ENCODE measurements at places on chromosomes 4 and X. TPM values are rescaled to one million over a fixed set of nuclear protein-coding genes. Genes with fewer than 3 reads are reported as not detected.
A peak's percentile ranks its signal among the peaks of the same experiment; 100 is the strongest.

DNA sequence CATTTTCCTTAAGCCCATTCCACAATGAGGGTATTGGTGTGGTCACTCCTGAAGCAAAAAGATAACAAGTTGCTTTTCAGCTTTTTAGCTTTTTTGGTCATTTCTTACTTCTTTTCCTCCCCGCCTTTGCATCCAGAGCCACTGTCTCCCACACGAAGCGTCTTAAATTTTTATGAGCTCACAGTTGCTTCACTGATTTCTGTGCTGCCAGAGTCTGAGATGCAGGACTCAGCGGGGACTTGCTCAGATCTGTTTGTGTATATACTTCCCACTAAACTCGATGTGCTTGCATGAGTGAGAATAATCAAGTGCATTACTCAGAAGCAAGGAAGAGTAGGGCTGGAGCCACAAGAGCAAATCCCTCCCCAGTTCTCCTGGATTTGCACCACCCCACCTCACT, 80.2 kb upstream of the FHL1 start:
- DNase-seq: no peak

DNA sequence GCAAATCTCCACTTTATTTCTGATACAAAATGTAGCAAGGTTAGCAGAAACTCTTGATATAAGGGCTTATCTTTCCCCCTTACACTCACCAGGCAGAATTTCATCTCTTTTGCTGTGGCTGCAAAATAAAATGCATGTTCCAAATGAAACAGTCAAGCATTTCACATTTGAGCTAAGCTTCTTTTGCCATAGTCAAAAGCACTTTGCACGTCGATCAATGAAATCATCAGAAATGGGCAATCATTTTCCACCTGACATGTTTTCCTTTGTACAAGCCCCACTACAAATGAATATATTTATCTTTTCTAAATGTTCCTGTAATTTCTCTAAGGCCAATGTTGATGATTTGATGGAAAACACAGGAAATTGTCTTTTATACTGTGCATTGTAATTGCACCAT, 178.4 kb downstream of the ANKRD50 start:
- DNase-seq: no peak

DNA sequence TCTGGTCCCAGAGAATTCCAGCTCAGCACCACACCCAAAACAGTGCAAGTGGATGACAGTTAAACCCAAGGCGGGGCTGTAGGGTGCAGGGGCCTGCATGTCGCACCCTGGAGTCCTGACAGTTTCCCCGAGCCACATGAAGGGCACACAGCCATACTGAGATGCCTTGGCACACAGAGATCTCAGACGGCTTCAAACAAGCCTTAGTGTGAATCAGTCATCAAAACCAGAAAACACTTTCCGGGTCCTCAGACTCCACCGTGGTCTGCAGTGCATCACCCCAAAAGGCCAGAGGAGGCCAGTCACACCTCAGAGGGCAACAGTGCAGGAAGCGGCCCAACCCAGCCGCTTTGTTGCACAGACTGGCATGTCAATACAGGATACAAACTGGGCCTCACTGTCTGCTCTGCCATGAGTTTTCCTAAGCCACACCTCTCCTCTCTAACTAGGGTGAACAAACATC, 64.6 kb upstream of the ENPP6 start:
- no peak for DNase-seq

DNA sequence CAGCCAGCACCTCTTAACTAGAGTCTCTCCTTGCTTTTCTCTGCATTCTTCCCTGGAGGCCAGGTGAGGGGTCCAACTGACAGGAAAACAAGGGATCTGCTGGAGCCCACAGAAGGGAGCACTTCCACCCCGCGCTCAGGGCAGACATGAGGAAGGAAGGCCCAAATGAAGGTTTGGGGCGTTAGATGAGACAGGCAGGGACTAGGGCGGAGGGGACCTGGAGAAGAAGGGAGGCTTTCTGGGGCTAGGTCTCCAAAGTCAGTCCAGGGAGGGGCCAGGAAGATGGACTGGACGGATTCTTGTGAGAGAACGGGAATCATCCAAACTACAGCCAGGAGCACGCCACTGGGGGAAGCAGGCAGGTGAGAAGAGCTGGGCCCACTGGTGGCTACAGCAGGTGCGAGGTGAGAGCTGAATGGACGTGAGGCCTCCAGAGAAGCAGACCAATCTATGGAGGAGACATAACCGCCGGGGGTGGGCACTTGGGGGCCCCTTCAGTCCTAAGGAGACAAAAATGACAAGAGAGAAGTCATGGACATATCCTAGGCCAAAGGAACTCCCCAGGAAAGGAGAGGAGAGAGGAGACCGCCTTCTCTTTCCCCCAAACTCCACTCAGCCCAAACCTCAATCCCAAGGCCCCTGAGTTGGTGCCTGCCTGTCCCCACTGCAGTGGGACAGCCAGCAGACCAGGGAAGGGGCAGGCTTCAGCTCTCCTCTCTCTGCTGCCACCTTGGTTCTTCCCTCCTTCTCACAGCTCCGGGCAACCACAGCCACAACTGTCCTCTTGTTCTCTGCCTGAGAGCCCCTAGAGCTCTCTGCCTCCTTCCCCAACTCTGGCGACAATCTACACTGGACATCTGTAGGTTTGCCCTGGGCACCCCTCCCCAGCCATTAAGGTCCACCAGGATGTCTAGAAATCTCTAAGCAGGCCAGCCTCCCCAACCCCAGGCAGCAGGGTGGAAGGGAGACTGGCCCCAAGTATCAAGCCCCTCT, 7.0 kb downstream of the APLN start:
- DNase-seq: no peak

DNA sequence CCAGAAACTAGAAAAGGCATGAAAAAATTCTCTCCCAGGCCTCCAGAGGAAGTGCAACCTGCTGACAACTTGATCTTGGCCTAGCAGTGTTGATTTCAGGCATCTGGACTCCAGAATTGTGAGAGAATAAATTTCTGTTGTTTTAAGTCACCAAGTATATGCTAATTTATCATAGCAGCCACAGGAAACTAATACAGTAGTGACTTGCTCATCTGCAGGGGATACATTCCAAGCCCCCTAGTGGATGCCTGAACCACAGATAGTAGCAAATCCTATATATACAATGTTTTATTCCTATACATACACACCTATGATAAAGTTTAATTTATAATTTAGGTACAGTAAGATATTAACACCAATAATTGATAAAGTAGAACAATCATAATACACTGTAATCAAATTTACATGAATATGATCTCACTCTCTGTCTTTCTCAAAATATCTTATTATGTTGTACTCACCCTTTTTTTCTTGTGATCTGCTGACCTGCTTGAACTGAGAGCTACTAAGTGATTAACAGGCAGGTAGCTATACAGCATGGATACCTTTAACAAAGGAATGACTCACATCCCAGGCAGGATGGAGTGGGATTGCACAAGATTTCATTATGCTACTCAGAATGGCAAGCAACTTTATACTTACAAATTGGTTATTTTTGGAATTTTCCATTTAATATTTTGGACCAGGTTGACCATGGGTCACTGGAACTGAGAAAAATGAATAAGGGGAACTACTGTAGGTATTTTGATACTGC, 501.1 kb downstream of the KCNIP4 start:
- no peak for DNase-seq

DNA sequence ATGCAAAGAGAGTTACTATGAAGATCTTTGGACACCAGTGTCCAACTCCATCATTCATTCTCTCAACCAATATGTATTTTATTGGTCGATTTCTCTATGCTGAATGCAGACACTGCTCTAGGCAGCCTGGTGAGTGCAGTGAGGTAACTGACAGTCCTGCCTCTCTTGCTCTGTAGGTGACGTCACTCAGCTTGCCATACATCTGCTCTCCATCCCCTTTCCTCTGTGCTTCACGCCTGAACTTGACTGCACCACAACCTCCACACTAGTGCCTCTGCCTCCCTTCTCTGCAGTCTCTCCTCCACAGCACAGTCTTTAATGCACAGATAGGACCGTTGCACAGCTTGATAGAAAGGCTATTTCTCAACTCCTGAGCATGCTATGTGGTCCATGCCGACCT, 344.9 kb upstream of the NOCT start:
- no peak for DNase-seq

- DNase-seq: no peak
These were observed 122.0 kb upstream of the LNX1 start for GRCh38 chr4:53713296-53713695.

GRCh38 chr4:176538217-176538925, 218.6 kb downstream of the SPCS3 start:
- DNase-seq: no peak

GRCh38 chr4:14841801-14842768, 160.2 kb upstream of the CPEB2 start:
- DNase-seq: no peak

GRCh38 chrX:129981752-129982299, 609 bp upstream of the BCORL1 start:
- no peak for DNase-seq

DNA sequence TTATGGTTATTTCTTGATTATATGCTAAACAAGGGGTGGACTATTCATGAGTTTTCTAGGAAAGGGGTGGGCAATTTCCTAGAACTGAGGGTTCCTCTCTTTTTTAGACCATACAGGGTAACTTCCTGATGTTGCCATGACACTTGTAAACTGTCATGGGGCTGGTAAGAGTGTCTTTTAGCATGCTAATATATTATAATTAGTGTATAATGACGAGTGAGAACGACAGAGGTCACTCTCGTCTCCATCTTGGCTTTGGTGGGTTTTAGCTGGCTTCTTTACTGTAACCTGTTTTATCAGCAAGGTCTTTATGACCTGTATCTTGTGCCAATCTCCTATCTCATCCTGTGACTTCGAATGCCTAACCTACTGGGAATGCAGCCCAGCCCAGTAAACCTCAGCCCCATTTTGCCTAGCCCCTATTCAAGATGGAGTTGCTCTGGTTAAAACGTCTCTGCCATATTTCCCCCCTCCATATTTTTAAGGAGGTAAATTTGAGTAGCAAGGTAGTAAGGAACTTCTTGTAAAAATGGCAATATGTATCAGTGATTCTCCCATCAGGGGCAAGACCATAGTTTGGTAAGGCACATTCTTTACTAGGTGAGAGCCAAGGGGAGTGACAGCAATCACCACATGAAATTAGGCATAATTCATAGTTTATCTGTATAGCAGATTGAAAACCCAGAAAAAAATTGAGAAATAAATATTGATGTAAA, 2.6 kb downstream of the CXCL2 start:
- DNase-seq: no peak

- no peak for DNase-seq
These were observed 43.2 kb downstream of the GALNT7 start for GRCh38 chr4:173211838-173212237.

GRCh38 chrX:25049971-25050370, 34.2 kb upstream of the ARX start:
- DNase-seq: no peak

GRCh38 chr4:174420316-174420715, 102.0 kb downstream of the HPGD start:
- DNase-seq: peak; percentile 5

- no peak for DNase-seq
These were observed 1671.6 kb upstream of the TENM3 start for GRCh38 chr4:180571516-180572055.

- no peak for DNase-seq
These were observed 359.1 kb downstream of the DACH2 start for GRCh38 chrX:86507331-86507730.

DNA sequence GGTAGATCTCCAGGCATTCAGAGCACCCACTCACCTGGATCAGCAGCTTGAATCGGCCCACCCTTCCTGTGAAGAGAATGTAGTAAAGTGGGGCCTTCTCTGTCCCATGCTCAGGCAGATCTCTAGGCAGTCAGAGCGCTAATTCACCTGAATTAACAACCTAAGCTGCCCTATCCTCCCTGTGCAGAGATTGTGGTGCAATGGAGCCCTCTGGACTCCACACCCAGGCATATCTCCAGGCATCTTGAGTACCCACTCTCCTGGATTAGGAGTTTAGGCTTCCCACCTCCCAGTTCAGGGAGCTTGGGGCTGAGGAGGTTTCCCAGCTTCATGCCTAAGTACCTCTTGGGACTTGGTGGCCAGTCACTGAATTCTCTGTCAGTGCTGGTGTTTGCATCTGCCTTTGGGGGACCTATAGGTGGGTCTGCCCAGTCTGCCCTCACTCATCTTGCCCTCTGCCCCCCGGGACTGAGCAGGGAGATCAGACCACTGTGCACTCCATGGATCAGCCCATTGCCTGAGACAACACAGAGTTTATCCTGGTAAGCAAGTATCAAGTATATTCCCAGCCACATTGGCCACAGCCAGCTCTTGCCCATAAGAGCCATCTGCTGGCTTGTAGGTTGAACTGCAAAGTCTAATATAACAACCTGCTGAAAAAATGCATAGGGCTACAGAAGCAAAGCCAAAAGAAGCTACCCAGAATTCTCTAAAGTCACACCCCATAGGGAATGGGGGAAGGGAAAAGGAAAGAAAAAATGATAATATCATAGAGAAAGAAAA, 372.9 kb downstream of the KLHL13 start:
- no peak for DNase-seq

GRCh38 chr4:58061967-58062366, 951.8 kb upstream of the IGFBP7 start:
- DNase-seq: no peak

DNA sequence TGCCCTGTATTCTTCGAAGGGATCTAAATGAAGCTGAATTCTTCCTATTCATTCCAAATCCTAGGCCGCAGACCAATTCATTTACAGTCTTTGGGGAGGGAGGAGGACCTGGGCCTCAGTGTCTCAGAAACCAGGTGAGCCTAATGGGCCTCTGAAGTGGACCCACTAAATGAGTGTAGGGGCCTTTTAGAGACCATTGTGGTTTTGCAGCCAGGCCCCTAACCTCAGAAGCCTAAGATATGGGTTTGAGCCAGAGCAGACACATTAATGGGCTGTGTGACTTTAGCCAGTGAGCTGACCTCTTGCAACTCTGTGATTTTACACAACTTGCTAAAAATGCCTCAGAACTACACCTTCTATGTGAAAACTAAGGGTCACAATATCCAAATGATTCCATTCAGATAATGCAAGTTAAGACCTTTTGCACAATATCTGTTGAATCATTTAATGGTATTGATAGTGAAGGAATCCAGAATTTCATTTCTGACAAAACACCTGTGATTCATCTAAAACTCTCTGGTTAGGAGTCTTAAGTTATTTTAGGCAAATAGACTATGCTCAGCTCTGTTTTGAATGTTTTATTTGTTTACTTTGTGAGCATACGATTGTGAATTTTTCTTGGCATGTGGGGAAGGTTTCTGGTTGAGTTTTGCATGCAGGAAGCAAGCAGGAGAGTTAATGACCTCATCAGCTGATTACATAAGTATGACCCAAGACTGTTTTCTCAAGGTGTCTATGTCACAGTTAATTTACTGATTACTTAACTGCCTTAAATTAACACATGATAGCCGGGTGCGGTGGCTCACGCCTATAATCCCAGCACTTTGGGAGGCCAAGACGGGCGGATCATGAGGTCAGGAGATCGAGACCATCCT, 75.0 kb downstream of the EVC start:
- DNase-seq: no peak

GRCh38 chr4:100819505-100819904, 301.7 kb upstream of the EMCN start:
- DNase-seq: no peak

FAM156A gene
- 9.2 TPM for total RNA-seq

ZFYVE28 gene
- total RNA-seq: 2.7 TPM

MED28 gene
- total RNA-seq: 17.0 TPM

DTHD1 gene
- not detected for total RNA-seq

XKRX gene
- under 0.01 TPM for total RNA-seq
